ENCODE measurements at places on chromosomes 4 and X. TPM values are rescaled to one million over a fixed set of nuclear protein-coding genes. Genes with fewer than 3 reads are reported as not detected.

NSUN7 gene
- 10.7 TPM for total RNA-seq

CHRNA9 gene
- not detected for total RNA-seq

FAM9B gene
- total RNA-seq: not detected

LINC00632 gene
- 12.2 TPM for total RNA-seq

- no peak for DNase-seq
Observed at GRCh38 chr4:90792696-90793095, 665.5 kb downstream of the CCSER1 start.

DNA sequence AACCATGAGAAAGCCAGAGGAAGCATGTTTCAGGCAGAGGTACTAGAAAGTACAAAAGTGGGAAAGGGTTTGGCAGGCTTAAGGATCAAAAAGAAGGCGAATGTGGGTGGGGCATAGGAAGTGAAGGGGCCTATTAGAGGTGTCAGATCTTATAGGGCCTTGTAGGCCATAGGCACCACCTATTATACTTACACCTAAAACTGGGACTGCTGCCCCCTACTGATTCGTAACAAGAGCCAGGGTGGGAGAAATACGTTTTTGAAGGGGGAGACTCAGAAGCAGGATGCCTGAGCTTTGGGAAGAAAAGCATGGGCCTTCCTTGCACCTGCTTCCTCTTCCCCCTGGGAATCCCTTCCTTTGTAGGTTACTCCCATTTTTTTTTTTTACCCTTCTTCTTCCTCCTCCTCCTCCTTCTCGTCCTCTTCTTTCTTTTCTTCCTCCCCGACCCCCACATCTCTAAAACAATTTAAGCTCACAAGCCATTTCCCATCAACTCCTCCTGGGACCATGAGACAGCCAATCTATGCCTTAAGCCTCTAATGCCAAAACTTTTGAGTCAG lies 40.7 kb upstream of the GPC3 start:
- DNase-seq: no peak

- DNase-seq: no peak
Observed at GRCh38 chr4:53682196-53682595, 90.9 kb upstream of the LNX1 start.

DNA sequence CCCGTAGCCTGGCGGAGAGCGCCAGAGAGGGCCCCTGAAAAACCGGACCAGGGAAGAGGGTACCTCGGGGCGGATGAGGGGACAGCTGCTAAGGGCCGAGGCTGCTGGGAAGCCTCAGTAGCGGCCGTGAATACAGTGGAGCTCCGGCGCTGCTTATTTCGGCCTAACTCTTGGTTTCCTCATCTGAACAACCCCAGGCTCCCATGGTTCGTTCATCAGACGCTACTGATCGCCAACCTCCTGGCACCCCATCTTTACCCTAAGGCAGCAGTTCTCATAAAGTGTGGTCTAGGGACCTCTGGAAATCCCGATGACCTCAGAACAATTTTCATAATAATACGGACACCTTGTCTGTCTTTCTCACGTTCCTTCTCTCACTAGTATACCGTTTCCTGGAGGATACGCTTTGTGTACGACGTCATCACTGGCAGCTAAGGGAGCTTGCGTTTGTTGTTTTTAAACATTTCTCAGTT lies 645 bp upstream of the RAB28 start:
- no peak for DNase-seq
